Gastroesophageal sphincter (tissue), 4 donors: ENCODE measurements at places on chromosomes 16 and 17.
A peak's percentile ranks its signal among the peaks of the same experiment; 100 is the strongest.

GRCh38 chr16:8645831-8646230 lies 24.3 kb downstream of the METTL22 start:
- ATAC-seq, result no peak

- no peak for ATAC-seq
Observed at GRCh38 chr17:7858522-7858810, 663 bp downstream of the CYB5D1 start.

GRCh38 chr17:2023692-2024571 lies 1.2 kb downstream of the RTN4RL1 start:
- peak; percentile 48 for ATAC-seq

DNA sequence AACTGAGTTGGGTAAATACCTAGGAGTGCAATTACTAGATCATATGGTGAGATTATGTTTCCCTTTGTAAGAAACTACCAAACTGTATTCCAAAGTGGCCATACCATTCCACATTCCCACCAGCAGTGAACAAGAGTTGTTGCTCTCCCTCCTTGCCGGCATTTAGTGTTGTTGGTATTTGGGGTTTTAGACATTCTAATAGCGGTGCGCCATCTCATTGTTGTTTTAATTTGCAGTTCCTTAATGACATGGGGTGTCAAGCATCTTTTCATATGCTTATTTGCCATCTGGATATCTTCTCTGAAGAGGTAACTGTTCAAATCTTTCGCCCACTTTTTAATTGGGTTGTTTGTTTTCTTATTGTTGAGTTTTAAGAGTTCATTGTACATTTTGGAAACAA lies 164.2 kb upstream of the LHX1 start:
- no peak for ATAC-seq

GRCh38 chr16:66851166-66851964 lies 7.2 kb downstream of the CA7 start:
- no peak for ATAC-seq

GRCh38 chr17:60665602-60666001 lies 12.0 kb upstream of the BCAS3 start:
- no peak for ATAC-seq

DNA sequence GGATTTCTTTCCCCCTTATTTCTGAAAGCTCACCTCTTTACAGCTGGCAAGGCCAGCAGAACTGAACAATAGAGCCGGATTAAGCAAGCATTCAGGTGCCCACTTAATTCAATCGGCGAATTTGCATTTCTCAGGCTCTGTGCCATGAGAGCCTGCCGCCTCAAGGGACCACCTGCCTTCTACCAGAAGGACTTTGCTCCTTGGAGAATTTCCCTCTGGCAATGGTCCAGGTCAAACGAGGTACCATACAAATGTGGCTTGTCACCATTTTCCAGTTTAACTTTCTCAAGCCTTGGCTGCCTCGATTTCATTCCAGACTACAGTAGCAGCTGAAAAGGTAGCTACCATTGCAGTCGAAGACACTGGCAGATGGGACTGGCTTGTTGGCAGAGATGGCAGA lies 534.0 kb downstream of the MAF start:
- no peak for ATAC-seq

GRCh38 chr17:72658675-72659074 lies 433.8 kb downstream of the SLC39A11 start:
- ATAC-seq, result no peak

DNA sequence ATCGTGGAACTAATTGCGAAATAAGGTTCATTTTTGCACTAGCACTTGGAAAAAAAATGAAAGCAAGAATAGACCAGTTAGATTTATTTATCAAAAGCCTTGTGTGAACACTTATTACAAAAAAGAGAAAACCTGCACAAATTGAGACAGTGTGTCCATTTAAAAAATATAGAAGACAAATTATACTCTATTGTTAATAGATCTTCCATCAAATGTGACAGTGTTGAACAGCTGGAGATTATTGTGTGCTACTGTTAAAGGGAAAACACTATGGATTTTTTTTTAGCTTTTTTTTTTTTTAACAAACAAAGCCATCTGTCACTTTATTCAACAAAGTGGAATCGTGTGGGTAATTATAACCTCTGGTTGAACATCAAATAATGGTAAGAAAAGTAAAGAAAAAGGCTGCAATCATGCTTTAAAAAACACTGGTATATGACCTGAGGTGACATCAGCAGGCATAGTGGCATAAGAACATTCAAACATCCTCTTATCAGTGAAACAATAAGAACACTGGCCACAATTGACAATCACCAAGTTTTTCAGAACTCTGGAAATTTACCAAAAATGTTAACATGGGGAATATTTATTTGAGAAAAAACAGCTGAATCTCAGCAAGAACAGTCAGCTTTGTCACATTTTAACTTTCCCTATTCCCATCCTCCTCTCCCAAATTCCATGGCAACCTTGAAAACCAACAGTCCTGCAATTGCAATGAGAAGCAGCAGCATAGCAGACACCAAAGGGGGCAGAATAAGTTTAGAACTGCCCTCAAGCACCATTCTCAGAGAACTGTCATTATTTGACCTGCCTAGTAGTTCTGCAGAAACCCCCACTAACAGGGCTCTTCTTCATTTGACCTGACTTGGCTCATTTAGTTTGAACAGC lies 442.3 kb upstream of the MON1B start:
- no peak for ATAC-seq

- no peak for ATAC-seq
Observed at GRCh38 chr16:4801051-4801961, 1.1 kb downstream of the ROGDI start.

- no peak for ATAC-seq
Observed at GRCh38 chr16:54240271-54241129, 46.1 kb downstream of the IRX3 start.

DNA sequence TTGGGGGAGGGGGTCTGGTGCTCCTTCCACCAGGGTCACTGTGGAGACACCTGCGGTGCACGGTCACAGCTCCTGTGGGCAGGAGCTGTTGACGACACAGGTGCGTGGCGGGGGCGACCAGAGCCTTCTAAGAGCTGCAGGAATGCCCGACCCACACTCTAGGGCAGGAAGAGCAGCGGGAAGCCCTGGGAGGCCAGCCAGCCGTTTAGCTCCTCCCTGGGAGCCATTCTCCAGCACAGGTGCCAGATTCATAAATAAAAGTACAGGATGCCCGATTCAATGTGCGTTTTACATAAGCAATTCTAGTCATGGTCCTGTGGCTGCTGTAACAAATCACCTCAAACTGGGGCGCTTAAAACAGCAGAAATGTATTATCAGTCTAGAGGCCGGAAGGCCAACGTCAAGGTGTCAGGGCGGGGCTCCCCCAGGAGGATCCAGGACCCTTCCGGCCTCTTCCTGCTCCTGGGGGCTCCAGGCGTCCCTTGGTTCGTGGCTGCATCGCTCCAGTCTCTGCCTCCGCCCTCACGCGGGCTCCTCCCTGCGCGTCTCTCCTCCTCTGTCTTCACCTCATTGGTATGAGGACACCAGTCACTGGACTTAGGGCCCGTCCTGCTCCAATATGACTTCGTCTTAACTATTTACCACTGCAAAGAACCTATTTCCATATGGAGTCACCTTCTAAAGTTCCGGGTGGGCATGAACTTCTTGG lies 155.4 kb downstream of the FOXL1 start:
- ATAC-seq, result no peak

GRCh38 chr17:39357488-39357887 lies 43.9 kb downstream of the FBXL20 start:
- ATAC-seq, result no peak

GRCh38 chr16:81673432-81673831 lies 105.7 kb upstream of the PLCG2 start:
- no peak for ATAC-seq

DNA sequence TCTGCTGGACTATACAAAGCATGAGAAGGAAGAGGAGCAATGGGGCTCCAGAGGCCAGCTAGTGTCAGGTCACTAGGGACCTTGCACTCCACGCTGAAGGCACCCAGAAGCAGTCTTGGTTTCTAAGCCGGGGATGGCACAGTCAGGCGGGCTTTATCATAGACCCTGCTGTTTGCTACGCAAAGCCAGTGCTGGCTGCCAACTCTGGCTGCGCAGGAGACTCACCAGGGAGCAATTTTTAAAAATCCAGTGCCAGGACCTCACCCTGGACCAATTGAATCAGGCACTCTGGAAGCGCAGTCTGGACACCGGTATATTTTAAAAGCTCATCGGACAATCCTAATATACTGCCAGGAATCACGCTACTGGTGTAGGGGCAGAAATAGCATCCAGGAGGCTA lies 368.5 kb upstream of the XYLT1 start:
- no peak for ATAC-seq

DNA sequence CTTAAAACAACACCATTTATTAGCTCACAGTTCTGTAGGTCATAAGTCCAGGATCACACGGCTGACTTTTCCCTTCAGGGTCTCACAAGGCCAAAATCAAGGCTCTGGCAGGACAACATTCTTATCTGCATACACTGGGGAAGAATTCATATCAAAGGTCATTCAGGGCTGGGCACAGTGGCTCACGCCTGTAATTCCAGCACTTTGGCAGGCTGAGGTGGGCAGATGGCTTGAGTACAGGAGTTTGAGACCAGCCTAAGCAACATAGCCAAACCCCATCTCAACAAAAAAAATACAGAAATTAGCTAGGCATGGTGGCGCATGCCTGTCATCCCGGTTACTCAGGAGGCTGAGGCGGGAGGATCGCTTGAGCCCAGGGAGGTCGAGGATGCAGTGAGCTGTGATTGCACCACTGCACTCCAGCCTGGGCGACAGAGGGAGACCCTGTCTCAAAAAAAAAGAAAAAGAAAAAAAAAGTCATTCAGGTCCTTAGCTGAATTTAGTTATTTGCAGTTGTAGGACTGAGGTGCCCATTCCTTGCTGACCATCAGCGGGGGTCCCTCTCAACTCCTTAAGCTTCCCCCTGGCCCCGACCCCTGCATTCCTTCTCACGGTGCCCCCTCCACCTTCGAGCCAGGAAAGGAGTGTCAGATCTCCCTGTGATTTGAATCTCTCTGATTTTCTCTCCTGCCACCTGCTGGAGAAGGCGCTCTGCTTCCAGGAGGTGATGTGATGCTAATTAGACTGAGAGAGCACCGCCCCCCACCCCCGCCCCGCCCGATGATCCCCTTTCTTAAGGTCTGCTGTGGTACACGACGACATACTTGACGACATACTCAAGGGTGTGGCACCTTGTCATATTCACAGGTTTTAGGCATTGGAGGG lies 91.8 kb upstream of the CLEC18A start:
- no peak for ATAC-seq

GRCh38 chr17:16352303-16352666 lies 984 bp downstream of the CENPV start:
- ATAC-seq, result no peak

GRCh38 chr17:61492759-61493526 lies 40.7 kb downstream of the TBX4 start:
- peak; percentile 76 for ATAC-seq
